ENCODE measurements at places on chromosomes 3 and 15. TPM values are rescaled to one million over a fixed set of nuclear protein-coding genes. Genes with fewer than 3 reads are reported as not detected.

GRCh38 chr3:151434151-151434890 lies 26.5 kb downstream of the IGSF10 start:
- DNase-seq = no peak

GRCh38 chr15:47349179-47349578 lies 368.1 kb upstream of the SEMA6D start:
- DNase-seq = no peak

AADACL2 gene
- 0.49 TPM for total RNA-seq

B3GALNT1 gene
- total RNA-seq = 4.9 TPM

GRCh38 chr3:178525251-178525650 lies 11.0 kb upstream of the KCNMB2 start:
- no peak for DNase-seq

DNA sequence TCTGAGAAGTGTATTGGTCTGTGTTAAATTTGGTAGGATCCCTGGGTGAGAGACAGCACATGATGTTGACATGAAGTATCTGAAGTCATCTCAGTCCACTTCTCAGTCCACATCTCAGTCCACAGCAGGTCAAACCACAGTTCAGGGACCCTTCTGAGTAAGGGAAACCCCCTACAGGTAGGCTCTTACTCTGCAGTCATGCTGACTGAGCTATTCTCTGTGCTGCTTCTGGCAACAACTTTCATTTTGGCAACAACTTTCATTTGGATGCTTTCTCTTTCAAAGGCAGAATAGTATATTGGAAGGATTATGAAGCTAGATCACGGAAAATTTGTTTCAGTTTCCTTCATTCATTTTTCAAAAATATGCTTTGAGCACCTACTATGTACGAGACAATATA lies 178.2 kb upstream of the GOLIM4 start:
- DNase-seq = no peak

APOD gene
- 549 TPM for total RNA-seq

IL17RB gene
- total RNA-seq = not detected

GOLGA6L4 gene
- total RNA-seq = 5.9 TPM

CLDN18 gene
- not detected for total RNA-seq

GRCh38 chr15:35783203-35783602 lies 237.2 kb upstream of the DPH6 start:
- no peak for DNase-seq

DNA sequence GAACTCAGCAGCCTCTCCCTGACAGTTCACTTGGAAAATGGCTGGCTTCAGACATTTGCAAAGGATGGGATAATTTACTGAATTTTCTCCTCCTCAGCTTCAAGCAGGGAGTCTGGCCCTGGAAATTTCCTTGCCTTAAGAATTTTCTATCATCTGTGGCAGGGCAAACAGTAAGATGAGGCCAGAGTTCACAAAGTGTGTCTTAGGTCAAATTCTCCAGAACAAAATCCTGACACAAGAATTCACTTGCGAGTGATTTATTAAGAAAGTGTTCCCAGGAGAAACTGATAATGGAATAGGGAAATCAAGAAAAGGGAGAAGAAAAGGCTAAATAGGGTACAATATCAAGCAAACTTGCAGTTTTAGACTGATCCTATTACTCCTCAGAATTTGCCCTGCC lies 55.3 kb downstream of the SNTN start:
- no peak for DNase-seq

DNA sequence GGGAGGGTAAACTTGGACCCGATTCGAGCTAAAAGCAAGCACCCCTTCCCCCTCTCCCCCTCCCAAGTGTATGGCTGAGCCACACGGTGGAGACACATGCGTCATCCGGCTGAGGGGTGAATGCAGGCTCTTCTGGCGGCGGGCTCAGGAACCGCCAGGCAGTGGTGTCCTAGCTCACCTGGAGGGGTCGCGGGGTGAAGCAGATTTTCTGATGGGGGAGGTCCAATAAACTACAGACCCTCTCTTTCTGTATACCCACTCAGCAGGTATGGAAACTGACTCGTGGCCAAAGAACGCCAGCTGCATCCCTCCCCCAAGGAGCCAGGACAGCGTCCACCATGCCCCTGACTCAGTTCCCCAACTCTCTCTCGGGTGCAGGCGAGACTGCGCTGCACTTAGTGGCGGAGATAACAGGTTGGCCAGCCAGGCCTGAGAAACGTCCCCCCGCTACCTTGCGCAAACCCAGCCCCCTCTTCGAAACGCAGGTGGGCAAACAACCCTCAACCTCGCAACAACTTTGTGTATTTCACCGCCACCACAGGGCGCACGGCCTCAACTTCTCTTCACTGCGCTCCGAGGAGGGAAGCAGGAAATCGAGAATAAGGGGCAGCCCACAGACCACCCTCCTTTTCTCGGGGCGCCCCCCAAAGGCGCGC lies 1.3 kb downstream of the MAGI1 start:
- DNase-seq = no peak

DNA sequence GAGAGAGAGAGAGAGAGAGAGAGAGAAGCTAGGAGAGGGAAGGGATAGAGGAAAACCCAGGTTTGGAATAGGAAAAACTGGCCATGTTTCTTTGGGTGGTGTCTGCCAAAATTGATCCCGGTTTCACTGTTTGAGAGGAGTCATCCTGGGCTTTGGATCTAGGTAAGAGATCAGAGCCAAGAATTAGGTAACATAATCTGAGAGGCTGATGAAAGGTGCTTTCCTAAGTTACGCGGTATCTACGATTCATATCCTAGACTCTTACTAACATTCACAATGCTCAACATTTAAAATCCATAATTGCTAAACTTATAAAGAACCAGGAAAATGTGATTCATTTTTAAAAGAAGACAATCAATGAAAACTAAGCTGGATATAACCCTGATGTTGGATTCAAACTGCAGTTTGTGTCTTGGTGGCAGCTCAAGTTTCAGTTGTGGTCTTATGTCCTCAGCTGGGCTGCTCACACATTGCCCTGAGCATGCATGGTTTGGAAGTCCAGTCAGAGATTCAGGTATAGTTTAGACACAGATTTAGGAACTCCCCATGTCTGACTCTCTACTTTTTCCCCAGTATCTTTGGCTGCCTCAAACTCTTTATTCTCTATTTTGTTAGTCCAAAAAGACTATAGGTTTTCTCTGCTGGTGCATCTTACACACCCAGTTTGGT lies 42.5 kb upstream of the FMN1 start:
- no peak for DNase-seq

GRCh38 chr3:14423197-14423743 lies 20.9 kb downstream of the SLC6A6 start:
- no peak for DNase-seq

- no peak for DNase-seq
These were observed 72.0 kb upstream of the LRTM1 start for GRCh38 chr3:54999811-55000210.
